ENCODE measurements at places on chromosomes 5 and 9. TPM values are rescaled to one million over a fixed set of nuclear protein-coding genes. Genes with fewer than 3 reads are reported as not detected.

The OLFML2A gene
- 19.4 TPM for total RNA-seq

The FSTL4 gene
- not detected for total RNA-seq

DNA sequence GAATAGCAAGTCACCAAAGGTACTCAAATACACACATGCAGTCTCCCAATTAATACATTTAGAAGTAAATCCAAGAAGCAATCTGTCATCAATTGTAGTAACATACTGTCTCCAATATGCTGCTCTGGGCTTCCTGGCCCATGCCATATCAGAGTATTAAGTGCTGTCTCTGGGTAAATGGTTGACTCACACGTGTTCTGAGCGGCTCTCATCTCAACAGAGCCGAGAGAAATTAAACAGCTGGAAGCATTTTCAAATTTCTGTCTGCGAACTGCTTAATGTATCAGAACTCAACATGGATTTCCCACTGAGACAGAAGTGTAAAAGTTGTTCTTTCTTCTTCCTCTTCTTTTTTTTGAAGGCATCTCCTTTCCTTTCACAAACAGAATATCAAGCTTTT, 247.3 kb upstream of the TAS2R1 start:
- no peak for DNase-seq

GRCh38 chr5:150167908-150168307, 1.3 kb downstream of the CDX1 start:
- DNase-seq = no peak

DNA sequence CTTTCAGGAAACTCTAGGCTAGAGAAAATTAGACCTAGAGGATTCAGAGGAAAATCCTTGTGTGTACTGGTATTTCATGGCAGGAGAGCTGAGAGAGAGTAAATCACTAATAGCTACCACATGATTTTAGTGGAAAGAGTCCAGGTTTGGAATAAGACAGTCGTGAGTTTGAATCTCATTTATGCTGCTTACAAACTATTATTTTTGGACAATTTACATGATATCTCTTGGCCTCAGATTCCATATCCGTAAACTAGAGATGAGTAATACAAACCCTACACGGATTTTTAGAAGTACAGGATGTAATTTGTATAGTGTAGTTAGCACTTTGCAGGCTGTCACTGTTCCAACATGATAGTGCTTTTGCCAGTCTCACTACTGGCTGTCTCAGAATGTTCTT, 2.7 kb downstream of the IL31RA start:
- no peak for DNase-seq

DNA sequence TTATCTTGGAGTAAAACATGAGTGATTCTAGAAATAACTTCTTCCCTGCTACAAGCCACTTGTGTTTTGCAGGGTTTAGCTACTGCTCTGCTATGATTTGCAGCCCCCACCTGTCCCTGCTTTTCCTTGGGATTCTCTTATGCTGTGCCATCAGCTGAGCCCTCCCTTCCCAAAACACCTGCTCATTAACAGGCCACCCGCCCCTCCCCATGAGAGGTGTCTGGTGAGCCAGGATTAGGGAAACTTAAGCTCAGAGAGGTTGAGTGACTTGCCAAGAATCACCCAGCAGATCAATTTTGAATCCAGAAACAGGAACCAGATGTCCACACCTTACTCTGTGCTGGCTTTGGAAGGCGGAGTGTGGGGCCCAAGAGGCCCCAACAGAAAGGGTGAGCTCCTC, 111.7 kb upstream of the CXCL14 start:
- no peak for DNase-seq

GRCh38 chr9:113139225-113139829, 11.5 kb upstream of the SLC31A2 start:
- DNase-seq = no peak

DNA sequence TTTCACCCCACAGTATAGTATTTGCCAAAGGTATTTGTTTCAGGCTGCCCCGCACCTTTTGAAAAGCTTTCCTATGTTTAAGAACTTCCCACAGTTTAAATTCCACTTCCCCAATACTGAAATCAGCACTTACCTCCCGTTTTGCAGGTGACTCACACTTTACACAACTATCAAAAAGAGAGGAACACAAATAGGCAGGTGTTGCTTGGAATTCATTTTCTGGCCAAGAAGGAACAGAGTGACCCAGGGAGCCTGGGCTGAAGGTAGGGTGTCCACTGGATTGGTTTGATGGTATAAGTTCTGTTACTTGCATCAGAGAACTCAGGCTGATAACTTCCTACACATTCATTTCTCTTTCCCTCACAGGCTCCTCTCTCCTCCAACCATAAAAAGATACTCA, 60.1 kb upstream of the SLC30A5 start:
- no peak for DNase-seq

GRCh38 chr9:68653141-68653595, 51.9 kb upstream of the PIP5K1B start:
- no peak for DNase-seq
